Activated naive CD4-positive, alpha-beta T cell treated with anti-CD3 and anti-CD28 coated beads, Interleukin-2, amount 50 U/mL, for 72 hours (primary cell): ENCODE measurements at places on chromosomes 4 and X. TPM values are rescaled to one million over a fixed set of nuclear protein-coding genes. Genes with fewer than 3 reads are reported as not detected.

KIF4A gene
- total RNA-seq, result 38.0 TPM

DNA sequence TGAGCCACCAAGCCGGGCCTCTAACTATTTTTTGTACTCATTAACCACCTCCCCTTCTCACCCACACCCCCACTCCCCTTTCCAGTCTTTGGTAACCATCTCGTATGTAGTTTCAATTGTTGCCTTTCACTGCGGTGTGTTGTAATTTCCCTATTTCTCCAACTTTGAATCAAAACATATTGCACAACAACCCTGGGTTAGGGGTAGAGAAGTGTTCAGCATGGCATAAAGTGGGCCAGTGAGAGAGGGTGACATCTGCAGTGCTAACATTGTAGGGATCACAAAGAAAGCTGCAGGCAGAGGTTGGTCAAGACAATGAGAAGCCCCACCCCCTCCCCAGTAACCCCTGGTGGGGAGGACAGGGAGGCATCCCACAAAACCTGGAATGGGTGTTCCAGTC, 92.7 kb downstream of the SPATA18 start:
- no peak for DNase-seq

DNA sequence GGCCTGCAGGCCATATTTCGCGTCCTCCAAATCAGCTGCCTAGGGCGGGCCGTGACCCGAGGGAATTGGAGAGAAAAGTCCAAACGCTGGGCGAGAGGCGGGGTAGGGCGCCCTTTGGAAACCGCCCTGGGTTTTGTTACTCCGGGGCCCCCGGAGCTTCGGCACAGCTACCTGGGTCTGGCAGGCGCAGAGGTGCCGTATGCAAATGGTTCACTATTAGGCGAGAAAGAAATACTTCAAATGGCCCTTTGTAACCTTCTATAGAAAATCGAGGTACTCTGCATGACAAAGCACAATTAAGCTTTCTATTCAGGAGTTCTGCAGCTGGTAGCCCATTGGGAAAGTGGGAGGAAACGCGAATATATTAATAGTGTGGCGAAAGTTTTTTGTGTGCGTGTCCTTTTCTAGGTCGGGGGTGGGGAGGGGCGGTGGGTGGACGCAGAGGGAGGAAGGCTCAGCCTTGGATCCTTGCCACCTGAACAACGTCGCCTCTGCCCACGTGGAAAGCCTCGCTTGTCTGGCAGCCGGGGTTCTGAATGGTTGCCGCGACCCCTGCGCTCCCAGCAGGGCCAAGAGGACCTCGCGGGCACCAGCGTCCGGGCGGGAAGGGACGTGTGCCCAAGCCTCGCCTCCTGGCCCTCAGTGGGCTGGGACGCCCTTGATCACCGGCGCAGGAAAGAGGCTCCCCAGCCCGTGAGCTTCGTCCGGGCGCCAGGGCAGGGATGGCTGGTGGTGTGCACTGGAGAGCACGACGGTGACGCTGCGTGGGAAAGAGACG, 9.5 kb downstream of the GSX2 start:
- no peak for DNase-seq

GRCh38 chr4:123284168-123284567, 112.4 kb upstream of the SPRY1 start:
- DNase-seq, result no peak

TMPRSS11D gene
- total RNA-seq, result not detected

KLHL34 gene
- total RNA-seq, result 0.76 TPM

DNA sequence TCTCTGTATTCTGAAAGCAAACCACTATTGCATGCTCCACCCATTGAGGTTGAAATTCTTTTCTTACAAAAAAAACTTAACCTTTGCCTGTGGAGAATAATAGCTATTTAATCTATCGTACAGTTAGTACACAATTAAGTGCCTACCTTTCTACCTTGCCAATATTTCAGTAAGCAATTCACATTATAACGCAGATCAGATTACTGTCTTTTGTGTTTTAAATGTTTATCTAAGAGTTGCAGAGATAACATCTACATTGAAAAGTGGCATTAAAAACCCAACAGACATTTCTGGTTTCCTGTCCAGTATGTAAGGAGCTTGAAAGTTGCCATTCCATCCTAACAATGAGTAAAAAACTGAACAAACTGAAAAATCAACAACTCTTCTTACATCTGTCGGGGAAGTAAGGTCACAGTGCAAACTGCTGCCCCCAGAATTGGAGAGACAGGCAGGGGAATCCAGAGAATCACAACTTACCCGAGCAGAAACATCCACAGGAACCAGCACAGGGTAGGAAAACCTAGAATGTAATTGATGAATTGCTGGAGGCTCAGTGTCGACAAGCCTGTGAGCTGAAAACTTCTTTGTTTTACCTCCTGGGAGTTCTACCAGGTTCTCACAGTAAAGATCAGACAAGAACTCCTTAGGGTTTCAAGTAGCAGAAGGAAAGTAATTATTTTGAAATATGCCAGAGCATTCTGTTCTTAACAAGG, 27.3 kb upstream of the ACSL4 start:
- DNase-seq, result no peak

DNA sequence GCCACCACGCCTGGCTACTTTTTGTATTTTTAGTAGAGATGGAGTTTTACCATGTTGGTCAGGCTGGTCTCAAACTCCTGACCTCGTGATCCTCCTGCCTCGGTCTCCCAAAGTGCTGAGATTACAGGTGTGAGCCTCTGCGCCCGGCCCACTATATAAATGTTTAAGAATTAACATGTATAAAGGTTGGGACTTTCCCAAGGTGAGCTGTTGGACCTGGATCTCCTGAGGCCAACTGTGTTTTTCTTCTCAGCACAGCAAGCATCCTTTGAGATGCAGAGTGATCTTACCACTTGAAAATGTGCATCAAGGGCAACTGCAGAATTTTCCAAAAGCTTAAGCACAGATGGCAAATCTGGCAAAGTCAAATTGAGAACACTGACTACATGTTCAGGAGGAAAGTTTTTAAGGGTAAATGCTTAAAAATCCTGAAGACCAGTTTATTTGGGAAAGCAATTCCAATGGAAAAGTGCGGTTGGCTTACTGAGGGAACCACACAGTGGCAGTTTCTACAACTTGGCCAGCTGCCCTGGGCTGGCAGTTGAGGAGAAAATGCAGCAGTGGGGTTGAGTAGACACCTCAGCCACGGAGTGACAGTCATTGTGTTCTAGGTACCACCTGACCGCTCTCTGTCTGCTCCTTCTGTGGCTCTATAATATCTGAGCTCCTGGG, 168.9 kb downstream of the CBR4 start:
- no peak for DNase-seq

DNA sequence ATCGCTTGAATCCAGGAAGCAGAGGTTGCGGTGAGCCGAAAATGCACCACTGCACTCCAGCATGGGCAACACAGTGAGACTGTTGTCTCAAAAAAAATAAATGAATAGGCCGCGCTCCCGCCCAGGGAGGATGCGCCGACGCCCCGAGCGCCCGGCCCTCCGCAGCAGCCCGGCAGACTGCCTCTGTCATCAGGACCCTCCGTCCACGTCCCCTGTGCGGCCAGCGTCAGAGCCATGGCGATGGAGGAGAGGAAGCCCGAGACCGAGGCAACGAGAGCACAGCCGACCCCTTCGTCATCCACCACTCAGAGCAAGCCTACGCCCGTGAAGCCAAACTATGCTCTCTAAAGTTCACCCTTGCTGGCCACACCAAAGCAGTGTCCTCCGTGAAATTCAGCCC, 21.4 kb downstream of the LIAS start:
- no peak for DNase-seq

VCX3B gene
- not detected for total RNA-seq

ZDHHC15 gene
- total RNA-seq, result not detected

DNA sequence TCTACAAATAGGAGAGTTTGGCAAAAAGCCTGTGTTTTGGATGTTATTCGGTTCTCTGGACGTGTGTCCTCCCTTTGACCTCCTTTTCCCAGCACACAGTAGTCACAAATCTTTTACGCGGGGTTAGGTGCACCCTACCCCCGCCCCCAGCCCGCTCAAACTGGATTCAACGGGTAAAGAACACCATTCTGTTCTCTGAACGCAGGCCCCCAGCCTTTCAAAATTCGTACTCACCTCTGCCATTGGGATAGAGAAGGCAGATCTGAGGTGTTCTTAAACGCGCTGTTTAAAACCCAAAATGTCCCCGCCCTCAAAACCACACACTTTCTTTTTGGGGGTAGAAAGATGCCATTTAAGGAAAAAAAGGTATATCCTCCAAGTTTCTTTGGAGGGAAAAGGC, 2.7 kb downstream of the LEF1 start:
- DNase-seq, result peak; percentile 66

NAT8L gene
- 0.99 TPM for total RNA-seq

RTL9 gene
- total RNA-seq, result not detected

RAP1GDS1 gene
- 41.0 TPM for total RNA-seq

DNA sequence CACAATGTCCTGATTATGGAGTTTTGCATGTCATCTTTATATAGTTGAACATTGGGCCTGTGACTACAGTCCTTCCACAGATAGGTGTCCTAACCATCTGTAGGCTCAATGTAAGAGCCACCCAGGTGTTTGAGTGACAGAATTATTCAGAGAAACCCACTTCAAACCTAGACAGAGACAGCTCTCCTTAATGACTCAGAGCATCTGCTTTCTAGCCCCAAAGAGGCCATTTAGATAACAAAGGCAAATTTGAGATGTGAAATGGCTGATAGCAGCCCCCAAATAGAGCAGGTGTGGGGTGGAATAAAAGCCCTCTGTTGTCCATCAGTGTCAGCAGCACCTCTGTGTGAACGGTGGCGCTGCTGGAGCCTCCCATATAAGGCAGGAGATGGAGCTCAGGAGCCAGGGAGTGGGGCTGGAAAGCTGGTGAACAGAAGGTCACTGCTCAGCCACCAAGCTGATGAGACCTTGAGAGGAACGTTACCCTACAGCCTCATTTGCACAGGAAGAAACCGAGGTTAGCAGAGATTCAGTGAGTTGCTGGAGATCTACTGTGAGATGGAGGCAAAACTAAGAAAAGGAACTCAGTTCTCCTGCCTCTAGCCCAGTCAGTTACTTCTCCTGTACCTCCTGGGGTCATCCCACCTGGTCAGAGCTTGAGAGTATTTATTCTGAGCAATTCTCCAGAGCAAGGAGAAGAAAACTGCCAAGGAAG, 153.3 kb upstream of the LNX1 start:
- DNase-seq, result no peak

- DNase-seq, result no peak
Measured at GRCh38 chr4:103292959-103293358, 94.8 kb upstream of the CENPE start.

- DNase-seq, result no peak
Measured at GRCh38 chrX:23729214-23729613, 13.9 kb downstream of the ACOT9 start.

TEX11 gene
- total RNA-seq, result not detected

GRCh38 chr4:147479786-147480185, 1.1 kb upstream of the EDNRA start:
- DNase-seq, result no peak

DNA sequence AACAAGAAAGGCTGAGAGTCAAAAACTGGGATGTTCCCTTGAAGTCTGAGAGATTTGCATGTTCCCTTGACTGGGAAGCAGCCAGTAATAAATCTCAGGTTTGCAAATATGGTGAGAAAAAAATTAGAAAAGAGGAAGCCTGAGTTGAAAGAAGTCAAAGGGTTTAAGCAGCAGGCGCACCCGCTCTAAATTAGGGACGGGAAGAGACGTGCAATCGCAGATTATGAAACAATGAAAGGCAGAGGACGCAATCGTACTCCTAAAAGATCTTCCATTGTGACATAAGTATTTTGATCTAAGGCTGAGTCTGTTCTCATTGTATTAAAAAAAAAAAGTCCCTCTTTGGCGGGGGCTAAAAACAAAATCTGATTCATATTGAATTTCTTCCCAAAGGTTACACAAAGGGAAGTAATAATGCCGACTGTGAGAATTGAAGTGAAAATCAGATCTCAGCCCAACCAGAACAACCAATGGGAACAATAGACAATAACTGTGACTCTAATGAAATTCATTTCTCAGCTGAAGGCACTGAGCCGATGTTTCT, 28.2 kb downstream of the SAT1 start:
- DNase-seq, result no peak

PCYT1B gene
- 1.0 TPM for total RNA-seq

GRCh38 chr4:109321232-109321631, 18.8 kb upstream of the COL25A1 start:
- DNase-seq, result no peak

DNA sequence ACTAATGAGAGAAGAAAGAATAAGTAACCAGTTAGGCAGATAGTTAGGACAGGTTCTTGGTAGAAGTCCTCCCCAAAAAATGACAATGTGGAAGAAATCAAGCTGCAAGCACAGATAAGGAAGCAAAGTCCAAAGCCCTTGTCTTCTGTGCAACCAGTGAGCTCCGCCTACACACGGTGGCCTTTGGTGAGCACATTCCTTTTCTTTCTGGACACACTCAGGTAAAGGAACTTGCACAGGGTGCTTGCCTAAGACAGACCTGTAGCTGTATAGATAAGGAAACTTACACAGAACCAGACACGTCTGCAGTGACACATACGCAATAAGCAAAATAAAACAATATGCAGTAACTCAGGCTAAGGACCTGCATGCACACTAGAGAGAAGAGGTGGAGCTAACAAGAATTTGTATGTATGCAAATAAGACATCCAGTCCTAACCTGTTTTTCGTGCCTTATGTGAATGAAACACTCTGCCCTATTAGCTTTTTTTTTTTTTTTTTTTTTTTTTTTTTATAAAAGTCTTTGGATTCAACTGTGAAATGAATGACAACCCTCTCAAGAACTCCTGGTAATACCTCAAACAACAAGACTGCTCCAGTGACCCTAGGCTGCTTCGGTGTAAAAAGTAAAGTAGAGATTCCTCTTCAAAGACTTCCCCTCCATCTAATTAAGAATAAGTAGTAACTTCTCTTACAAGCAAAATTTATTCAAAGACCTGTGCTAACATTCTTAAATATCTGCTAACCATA, 48.8 kb downstream of the UGT2B10 start:
- no peak for DNase-seq

- DNase-seq, result no peak
Measured at GRCh38 chr4:151905197-151905596, 144.4 kb upstream of the GATB start.

- no peak for DNase-seq
Measured at GRCh38 chr4:71258323-71258722, 80.5 kb upstream of the SLC4A4 start.

DNA sequence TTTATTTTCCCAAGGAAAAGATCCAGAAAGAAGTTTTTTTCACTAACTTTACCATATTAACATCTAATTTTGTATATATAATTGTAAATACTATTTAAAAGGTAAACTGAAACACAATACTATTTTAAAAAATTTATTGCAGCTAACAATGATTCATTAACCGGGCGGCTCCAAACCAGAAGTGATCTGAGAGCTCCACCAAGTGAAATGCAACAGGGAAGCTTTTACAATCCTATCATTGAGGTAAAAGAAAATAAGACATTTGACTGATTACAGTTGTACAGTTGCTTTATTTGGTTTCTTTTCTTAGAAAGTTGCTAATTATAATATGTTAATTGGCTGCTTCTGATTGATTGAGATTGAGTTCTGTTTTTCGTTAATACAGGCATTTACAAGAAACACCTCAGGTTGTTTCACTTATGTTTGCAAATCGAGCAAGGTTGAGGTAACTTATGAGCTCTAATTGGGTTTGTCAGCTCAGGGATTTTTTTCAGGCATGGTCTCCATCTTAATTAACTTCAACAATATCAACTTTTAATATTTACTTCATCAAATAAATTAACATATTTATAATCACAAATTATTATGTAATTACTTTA, 220.2 kb upstream of the UGT8 start:
- DNase-seq, result no peak

ERAS gene
- total RNA-seq, result 0.23 TPM

- DNase-seq, result no peak
Measured at GRCh38 chrX:30957753-30958152, 68.7 kb upstream of the TAB3 start.

- no peak for DNase-seq
Measured at GRCh38 chr4:143084566-143084965, 100.2 kb upstream of the USP38 start.
